ENCODE measurements at places on chromosomes 4 and X.

GRCh38 chr4:28772066-28772465 is 1911.4 kb downstream of the STIM2 start:
- DNase-seq = no peak

GRCh38 chrX:46258356-46258755 is 286.9 kb downstream of the ZNF674 start:
- DNase-seq = no peak

- no peak for DNase-seq
Measured at GRCh38 chr4:31549256-31549655, 829.1 kb downstream of the PCDH7 start.

- DNase-seq = no peak
Measured at GRCh38 chr4:136392576-136392975, 1139.7 kb downstream of the PCDH18 start.

All from GF-D8 (cell line).